ENCODE measurements at places on chromosomes 1 and 21. TPM values are rescaled to one million over a fixed set of nuclear protein-coding genes. Genes with fewer than 3 reads are reported as not detected.

TNFRSF1B gene
- 3.0 TPM for total RNA-seq

CELSR2 gene
- 3.0 TPM for total RNA-seq

PIGR gene
- total RNA-seq = not detected

CFHR4 gene
- not detected for total RNA-seq

PSEN2 gene
- total RNA-seq = 20.5 TPM

RAP1GAP gene
- total RNA-seq = 0.89 TPM
